ENCODE measurements at places on chromosomes 7 and 10.

DNA sequence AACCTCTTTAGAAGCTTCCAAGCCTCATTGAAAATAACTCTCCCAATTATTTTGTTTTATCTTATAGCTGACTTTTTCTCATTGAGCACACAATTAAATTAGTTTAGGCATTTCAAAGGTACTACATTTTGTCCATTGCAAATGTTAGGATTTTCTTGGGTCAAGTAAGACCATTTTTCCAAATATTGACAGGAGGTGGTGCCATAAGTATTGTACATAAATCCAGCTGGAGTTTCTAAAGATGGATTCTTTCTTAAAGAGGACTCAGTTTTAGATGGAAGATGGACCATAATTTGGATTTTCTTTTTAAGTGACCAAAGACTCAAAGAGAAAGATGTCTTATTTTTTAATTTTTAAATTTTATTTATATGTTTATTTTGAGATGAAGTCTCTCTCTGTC, 12.3 kb upstream of the OPN4 start:
- peak; percentile 14 for DNase-seq

DNA sequence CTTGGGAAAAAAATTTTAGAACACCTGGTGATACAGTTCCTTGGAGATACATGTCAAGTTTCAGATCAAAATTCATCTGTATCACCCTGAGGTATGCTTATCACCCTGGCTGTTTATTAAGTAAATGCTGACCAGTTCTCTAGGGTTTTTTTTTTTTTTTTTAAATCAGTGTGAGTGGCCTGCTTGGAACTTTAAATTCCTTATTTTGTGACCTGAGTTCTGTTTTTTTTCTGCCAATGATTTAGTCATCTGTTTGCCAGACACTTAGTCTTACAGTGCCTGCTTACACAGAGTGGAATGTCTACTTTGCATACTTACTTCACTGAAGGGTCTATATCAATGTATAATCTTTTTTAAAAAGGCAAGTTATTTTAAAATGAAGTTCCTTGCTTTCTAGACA, 1.8 kb downstream of the TSPAN13 start:
- DNase-seq: peak; percentile 10

DNA sequence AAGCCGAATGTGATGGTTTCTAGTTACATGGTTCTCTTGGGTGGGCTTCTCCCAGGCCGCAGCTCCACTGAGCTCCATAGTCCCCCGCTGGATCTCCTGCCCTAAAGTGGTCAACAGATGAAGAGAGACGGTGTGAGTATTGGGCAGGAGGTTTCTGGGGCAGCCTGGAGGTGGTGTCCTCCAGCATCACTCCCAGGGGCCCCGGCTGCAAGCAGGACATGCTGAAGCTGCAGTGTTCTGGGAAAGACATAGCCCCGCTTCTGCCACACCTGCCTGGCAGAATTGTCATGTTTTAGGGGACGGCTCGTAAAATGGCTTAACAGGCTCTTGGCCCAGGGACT, 40.4 kb downstream of the CALML3 start:
- no peak for DNase-seq

GRCh38 chr7:96238474-96238873, 83.4 kb downstream of the SLC25A13 start:
- no peak for DNase-seq

- DNase-seq: no peak
These were observed 904 bp downstream of the NPTX2 start for GRCh38 chr7:98617960-98618418.

DNA sequence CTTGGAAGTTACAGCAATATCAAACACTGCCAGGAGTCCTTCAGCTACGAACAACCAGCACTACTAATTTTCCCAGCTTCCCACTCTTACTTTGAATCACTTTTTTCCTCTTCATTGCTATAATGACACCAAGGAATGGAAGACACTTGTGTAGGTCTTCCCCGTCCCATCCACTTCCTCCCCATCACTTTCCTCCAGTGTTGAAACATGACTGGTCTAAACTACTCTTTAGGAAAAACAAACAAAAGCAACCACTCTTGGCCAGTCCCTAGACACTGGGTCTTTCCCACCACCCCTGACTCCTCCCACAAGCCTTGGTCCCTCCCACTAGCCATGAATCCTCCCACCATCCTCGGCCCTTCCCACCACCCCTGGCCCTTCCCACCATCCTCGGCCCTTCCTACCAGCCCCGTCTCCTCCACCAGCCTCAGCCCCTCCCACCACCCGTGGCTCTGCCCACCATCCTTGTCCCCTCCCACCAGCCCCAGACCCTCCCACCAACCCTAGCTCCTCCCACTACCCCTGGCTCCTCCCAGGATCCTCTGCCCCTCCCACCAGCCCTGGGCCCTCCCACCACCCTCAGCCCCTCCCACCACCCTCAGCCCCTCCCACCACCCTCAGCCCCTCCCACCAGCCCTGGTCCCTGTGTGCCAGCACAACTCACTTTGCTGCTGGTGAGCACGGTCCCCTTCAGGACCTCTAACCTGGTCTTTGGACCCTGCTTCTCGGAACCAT, 68.5 kb downstream of the CXCL12 start:
- DNase-seq: no peak

DNA sequence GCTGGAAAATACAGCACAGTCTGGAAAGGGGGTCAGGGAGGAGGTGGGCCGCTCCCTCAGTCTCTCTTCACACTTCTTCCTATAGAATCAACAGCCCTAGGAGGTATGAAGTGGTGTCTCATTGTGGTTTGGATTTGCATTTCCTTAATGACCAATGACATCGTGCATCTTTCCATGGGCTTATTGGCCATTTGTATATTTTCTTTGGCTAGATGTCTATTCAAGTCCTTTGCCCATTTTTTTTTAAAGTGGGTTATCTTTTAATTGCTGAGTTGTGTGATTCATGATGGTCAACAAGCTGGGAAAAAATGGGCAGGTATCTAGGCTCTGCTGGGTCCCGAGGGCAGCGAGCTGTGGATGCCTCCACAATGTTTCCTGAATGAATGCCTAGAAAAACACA, 29.1 kb downstream of the TMEM130 start:
- DNase-seq: no peak

GRCh38 chr7:75608451-75609122, 116.5 kb downstream of the SPDYE5 start:
- peak; percentile 14 for DNase-seq

DNA sequence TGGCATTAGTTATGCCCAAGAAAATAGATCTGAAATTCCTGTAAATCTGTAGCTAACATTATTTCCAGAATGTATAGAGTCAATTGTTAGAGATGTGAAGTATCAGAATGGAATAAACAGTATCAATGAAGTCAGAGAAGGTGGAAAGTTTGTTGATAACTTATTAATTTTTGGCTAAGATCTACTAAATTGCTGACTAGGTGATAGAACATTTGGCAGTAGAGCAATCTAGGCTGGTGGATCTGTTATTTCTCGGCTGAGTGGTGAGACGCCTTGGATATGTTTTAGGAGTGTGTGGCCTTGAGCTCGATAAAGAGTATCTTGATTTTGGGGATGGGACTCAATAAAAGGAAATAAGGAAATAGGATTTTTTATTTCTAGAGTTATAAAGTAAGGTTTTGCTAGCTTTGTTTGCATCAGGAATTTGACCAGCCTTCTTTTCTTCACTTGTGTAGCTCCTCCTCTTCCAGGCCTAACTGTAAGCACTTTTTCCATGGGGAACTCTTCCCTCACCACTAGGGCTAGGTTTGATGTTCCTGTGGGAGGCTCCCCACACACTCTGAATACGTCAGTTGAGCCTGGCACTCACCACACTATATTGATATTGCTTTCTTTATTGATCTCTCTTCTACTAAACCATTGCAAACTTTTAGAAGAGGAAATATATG, 86.8 kb upstream of the CSTF2T start:
- DNase-seq: no peak

Measured in cerebellar cortex (tissue), 1 donor.